Activated CD4-positive, alpha-beta T cell treated with anti-CD3 and anti-CD28 coated beads, Interleukin-2, Interleukin-6, amounts not matched to agents 100 ng/mL and 50 ng/mL, durations not matched to agents 16 hours and 8 hours (primary cell): ENCODE measurements at places on chromosomes 2 and 18.

DNA sequence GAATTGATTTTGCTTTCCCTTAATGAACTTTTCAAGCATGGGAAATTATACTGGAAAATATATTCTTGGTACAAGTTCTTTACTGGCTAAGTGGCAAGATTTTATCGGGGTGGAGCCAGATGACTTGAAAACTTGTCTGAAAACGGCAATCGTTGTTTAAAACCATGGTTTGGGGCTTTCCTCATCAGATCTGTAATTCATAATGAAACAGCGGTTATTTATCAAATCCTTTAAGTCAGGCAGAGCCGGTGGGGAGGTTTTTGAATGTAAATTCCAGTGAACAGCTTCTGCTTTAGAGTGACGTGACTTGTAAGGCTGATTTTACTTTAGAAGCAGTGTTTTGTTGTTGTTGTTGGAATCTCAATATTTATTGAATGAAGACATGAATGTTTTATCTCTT, 2.6 kb downstream of the SEC11C start:
- peak; percentile 81 for DNase-seq

DNA sequence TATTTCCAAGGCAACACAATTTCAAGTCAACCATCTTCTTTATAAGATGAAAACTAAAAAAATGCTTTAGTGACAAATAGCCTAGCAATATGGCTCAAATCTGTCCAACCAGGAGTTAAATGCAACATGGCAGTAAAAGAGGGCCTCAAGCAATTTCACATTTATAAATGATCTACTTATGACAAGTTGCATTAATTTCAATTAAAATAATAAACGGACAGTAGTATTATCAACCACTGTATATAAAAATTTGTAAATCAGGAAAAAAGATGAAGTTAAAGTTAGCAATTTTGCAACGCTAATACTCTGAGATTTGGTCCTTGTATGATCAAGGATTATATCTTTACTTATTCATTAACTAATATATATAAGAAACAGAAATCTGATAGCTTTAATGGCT, 19.3 kb downstream of the CCDC88A start:
- DNase-seq: no peak

DNA sequence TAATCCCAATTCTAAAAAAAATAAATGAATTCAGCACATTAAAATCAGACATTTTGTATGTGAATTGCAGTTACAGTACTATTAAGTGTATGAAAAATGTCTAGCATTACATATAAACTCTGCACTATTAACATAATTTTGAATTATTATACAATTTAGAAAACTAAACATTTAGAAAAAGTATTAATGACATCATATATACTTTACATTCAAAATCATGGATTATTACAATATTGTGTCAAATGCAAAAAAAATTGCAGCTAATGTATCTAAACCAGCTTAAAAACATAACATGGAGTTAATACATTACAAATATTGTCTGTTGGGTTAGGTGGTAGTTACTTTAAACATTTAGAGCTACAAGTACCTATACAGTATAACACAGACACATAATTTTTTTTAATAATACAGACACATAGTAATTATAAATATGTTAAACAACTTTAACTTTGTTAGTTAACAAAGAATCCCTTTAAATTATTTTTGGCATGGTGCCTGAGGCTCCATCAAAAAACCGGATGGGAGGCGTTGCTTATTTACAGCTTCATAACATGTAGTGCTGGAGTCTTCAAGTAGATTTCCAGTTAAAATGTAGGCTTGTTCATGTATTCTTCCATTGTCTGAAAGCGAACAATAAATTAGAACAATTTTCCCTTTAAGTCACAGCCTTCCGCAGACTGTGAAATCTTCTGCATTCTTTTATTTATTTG, 79.1 kb downstream of the AP1S3 start:
- no peak for DNase-seq

- no peak for DNase-seq
Observed at GRCh38 chr2:133521146-133521745, 47.0 kb downstream of the NCKAP5 start.

- DNase-seq: no peak
Observed at GRCh38 chr2:68163641-68164040, 6.0 kb downstream of the PNO1 start.

- no peak for DNase-seq
Observed at GRCh38 chr18:4224031-4224704, 230.9 kb downstream of the DLGAP1 start.

DNA sequence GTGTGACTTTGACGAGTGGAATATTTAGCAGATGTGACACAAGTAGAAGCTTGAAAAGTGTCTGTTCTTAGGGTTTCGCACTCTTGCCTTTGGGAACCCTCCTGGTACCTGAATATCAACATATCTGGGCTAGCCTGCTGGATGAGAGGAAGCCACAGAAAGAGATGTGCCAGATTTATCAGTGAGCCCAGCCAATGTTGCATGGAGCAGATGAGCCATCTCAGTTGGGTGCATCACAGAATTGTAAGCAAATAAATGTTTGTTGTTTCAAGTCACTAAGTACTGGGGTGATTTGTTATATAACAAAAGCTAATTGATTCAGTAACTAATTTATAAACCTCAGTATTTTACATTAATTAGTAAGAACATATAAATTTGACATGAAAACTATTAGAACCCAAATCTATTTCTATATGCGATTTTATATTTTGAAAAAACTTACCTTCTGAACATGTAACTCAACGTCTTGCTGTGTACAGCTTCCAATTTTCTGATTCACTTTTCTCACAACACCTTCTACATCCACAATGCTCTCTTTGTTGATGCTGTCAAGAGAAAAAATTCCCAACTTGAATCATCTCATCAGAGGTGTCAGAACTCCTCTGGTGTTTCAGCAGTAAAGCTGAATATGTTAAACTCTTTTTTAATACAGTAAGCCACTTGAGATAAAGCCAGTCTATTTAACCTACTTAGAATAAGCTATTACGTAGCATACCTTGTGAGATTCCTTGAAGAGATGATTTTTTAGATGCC, 42.3 kb downstream of the DARS1 start:
- DNase-seq: no peak

GRCh38 chr2:114534116-114535084, 92.0 kb downstream of the DPP10 start:
- DNase-seq: no peak

DNA sequence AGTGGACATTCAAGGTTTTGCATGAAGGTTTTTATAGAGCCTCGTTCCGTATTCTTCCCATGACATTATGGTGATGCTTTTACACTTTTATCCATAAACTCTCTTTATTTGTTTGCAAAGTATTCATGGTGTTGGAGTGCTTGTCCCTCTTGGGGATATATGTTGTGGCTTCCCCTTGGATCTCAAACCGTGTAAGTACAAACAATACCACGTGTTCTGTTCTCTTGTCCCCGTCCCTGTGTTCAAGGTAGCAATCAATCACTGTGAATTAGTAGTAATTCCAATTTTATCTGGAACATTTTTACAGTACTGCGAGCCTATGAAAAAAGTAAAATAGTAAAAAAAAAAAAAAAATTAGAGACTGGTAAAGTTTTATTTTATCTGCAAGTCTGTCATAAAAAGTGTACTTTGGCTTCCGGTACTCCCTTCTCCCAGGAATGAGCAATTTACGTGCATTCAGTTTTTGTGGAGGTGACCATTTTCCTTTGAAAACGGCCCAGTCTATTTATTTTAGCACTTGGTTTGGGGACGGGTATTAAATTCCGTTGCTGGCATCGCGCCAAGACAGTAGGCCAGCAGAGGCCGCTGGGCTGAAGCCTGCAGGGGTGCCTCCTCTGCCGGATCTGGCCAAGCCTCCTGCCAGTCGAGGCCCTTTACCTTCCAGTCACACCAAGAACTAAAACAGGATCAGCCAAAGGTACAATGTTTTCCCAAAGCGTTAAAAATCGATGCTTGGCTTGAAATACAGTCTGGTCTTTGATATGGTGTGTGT, 175.7 kb downstream of the SOCS6 start:
- DNase-seq: peak; percentile 22

DNA sequence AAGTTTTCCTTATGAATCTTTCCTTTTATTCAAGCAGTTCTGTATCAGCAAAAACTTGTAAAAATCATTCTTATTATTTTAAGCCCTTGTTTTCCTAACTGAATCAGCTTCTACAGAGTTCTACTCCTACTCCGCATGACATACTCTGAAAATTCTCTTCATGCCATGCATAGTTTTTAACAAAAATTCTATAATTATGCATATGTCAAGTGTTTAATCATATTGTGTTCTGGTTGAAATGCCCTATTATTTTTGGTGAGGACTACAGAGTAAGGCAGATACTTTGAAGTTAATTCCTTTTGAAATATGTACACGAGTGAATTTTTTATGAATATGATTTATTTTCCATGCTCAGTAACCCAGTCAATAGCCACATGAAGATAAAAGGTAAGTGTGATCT, 28.8 kb downstream of the ANKRD30B start:
- DNase-seq: no peak

GRCh38 chr2:55355451-55355850, 64.2 kb downstream of the CCDC88A start:
- no peak for DNase-seq

DNA sequence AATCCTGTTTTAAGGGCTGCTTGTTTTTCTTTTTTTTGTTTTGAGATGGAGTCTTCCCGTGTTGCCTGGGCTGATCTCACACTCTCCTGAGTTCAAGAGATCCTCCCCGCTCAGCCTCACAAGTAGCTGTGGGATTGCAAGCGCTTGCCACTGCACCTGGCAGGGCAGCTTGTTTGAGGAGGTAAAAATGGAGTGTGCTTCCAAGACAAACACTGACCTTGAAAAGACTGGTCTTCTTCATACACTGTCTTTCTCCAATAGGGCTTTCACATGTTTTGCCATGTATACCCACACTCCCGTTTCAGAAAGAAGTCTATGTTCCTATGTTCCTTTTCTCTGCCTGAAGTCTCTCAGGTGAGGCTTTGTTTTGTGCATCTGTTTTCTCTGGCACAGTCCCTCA, 32.6 kb upstream of the LDAH start:
- no peak for DNase-seq

GRCh38 chr2:147490401-147491261, 354.2 kb upstream of the ACVR2A start:
- peak; percentile 36 for DNase-seq

GRCh38 chr18:12579775-12580174, 78.1 kb downstream of the SPIRE1 start:
- DNase-seq: no peak

- no peak for DNase-seq
Observed at GRCh38 chr2:240962300-240963064, 35.9 kb upstream of the SNED1 start.

DNA sequence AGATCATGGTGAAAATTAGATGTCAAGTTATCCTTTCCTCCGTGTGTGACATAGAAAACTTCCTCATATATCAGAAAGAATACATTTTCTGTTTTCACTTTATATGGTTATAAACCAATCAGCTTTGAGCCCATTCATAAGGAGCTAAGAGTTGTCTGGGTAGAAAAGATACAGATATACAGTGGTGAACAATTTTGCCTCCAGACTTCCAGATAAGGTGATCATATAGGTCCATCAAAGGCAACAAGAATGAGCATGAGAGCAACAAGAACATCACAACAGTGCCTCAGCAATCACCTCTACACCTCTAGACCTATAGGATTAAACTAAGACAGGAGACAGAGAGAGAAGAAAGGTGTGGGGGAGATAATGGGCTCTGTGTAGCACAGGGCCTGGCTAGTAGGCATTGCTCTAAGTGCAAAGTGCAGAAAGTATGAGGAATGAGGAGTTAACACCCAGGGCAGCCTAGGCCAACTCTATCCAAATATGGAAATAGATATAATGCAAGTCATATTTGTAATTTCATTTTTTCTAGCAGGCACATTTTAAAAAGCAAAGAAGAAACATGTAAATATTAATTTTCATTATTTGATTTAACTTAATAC, 8.3 kb downstream of the TNP1 start:
- no peak for DNase-seq

- DNase-seq: no peak
Observed at GRCh38 chr18:69365658-69366057, 35.0 kb upstream of the DOK6 start.

GRCh38 chr2:25879133-25879730, 945 bp upstream of the ASXL2 start:
- DNase-seq: no peak

- DNase-seq: no peak
Observed at GRCh38 chr2:206801418-206802189, 36.2 kb downstream of the FASTKD2 start.

GRCh38 chr18:62741118-62741566, 25.8 kb downstream of the PHLPP1 start:
- DNase-seq: peak; percentile 47

DNA sequence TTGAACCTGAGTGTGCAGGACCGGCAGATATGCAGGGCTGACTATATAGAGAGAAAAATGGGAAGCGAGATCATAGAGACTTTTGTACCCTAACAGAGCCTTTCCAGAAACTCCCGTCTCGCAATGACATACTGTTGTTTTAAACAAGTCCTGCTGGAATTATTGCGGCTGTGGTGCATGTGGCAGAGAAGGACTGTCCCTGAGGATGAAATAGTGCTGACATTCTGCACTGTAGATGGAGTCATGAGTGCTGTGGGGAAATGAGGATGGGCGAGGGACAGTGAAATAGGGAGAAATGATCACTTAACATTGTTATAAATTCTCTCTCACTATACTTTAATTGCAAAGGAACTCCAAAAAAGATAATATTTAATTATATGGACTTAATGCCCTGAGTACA, 50.4 kb upstream of the KLHL14 start:
- DNase-seq: no peak

- DNase-seq: peak; percentile 27
Observed at GRCh38 chr18:7177116-7177744, 53.7 kb upstream of the LRRC30 start.
